Stimulated activated CD8-positive, alpha-beta memory T cell treated with anti-CD3 and anti-CD28 coated beads, Interleukin-7, amount 100 ng/mL, for 48 hours (primary cell): ENCODE measurements at places on chromosomes 11 and 22.
A peak's percentile ranks its signal among the peaks of the same experiment; 100 is the strongest.

DNA sequence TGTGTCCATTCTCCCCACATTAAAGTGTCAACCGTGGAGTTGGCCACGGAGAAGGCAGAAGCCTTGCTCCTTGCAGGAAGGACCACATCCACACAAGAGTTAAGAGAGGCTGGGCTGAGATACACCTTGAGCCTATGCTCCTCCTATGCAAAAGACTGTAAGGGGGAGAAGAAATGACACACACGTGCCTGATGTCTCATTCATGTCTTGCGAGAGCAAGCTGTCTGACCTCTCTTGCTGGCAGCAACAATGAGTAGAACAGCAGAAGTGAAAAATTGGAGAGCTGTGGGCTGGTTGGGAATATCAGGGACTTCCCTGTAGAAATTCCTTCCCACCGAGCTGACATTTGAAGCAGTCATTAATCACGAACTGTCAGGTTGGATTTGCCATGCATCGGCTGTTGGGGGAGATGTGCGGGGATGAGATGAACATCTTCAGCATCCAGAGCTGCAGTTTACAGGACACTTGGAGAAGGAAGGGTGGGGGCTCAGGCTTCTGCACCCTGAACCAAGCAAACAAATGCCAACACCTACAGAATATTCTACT is 139.3 kb downstream of the MYO18B start:
- no peak for DNase-seq

GRCh38 chr11:117910941-117911655 is 18.1 kb downstream of the TMPRSS13 start:
- DNase-seq: no peak

GRCh38 chr11:67041602-67042001 is 15.0 kb upstream of the RHOD start:
- no peak for DNase-seq

- DNase-seq: no peak
Observed at GRCh38 chr11:33944693-33945424, 53.0 kb upstream of the LMO2 start.

GRCh38 chr11:44797886-44798606 is 71.3 kb downstream of the TSPAN18 start:
- DNase-seq: no peak

DNA sequence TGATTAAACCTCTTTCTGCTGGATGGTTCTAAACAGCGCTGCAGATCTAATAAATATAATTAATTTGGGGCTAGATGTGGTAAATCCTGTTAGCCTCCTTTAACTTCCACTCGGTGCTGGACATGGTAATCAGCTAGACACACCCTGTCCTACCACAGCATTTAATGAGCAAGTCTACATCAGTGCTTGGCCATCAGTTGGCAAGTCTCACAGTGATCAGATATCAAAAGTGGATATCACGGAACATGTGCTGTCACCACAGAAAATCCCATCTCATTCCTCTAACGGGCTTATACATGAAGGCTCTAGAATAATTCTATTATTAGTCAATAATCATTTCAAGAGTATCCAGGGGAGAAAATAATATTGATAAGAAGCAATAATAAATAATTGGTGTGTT is 5.6 kb upstream of the USP28 start:
- DNase-seq: no peak

DNA sequence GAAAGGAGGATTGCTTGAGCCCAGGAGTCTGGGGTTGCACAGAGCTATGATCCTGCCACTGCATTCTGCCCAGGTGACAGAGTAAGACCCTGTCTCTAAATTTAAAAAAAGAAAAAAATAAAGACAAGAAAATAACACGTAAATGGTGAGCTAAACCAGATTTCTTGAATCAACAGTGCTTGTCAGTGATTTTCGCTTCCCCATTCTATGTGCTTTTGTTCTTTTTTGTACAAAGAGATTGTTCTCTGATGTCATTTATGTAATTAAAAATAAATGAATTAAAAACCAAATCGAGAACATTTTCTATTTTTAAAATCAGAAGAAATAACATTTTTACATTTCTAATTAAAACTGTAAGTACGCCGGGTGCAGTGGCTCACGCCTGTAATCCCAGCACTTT is 19.8 kb upstream of the SLC29A2 start:
- no peak for DNase-seq

GRCh38 chr11:68841718-68842426 is at the start of gene CPT1A:
TSS of gene CPT1A (minus strand) at chr11:68841916. CDS start at chr11:68815474, 26,442 bp downstream.
- peak; percentile 55 for DNase-seq
